ENCODE measurements at places on chromosomes 12 and 14.

DNA sequence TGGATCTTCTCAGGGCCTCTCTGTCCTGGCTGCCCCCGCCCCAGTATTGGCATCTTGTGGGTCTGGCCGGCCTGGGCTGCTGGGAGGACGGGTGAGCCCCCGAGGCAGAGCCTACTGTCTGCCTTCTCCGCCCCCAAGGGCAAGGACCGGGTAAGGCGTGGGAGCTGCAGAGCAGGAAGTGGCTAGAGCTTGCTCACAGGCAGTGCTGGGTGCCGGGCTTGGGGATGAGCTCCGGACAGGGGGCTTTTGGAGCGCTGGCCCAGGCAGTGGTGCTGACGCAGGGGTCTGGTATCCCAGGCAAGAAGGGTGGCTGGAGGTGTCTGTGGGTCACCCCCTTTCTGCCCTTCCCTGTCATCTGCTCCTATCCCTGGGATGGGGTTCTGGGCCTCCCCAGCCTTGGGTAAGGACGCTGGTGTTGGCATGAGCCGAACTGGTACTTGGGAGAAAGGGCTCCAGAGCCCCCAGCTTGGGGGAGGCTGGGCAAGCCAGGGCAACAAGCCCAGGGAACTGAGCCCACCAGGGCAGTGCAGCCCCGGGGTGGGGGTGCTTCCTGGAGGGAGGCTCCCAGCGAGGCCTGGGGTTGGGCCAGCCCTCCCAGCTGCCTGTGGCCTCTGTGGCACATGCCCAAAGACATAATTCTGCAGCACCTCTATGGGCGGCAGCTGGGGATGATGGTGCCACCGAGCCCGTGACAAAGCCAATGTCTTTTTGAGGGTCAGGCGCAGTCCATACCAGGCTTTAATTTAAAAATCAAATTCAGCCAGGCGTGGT is 126.3 kb downstream of the KIF26A start:
- DNase-seq = peak; percentile 24

GRCh38 chr12:27705263-27705662 is 5.4 kb upstream of the MRPS35 start:
- no peak for DNase-seq

- no peak for DNase-seq
Measured at GRCh38 chr12:69431591-69432222, 38.5 kb upstream of the FRS2 start.

- peak; percentile 84 for DNase-seq
Measured at GRCh38 chr12:113136128-113136989, 798 bp upstream of the RASAL1 start.

- DNase-seq = peak; percentile 87
Measured at GRCh38 chr12:124786061-124786964, 77.4 kb downstream of the SCARB1 start.

DNA sequence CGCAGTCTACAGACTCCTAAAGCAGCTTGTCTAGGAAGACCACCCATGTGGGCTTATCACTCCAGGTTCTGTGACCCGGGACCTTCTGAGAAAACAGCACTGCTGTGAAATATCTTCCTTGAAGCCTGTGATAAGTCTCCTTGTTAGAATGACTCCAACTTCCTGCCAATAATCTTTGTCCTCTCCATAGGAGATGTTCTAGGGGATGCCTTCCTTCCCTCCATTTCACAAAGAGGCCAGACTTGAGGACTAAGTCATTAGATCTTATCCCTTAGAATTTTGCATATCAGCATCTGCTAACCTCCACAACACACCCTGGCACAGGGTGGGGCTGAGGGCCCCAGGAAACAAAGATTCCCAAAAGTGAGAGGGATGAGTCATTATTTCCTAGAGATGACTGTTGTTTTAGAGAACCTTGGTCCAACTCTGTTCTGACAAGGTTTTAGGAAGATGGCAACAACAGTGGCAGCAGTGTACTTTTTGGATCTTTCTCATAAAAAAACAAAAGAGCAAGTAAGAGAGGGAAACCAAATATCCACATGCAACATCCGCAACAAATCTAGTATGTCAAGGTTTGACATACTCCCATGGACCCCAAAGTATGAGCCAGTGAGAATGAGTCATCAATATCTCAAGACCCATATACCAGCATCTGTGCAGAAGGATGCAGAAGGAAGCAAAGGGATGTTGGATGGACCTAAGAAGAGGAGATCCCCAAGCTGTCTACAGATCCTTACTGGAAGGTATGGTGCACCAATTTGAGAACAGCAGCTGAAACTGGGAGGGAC is 6.0 kb downstream of the LTB4R start:
- DNase-seq = no peak

DNA sequence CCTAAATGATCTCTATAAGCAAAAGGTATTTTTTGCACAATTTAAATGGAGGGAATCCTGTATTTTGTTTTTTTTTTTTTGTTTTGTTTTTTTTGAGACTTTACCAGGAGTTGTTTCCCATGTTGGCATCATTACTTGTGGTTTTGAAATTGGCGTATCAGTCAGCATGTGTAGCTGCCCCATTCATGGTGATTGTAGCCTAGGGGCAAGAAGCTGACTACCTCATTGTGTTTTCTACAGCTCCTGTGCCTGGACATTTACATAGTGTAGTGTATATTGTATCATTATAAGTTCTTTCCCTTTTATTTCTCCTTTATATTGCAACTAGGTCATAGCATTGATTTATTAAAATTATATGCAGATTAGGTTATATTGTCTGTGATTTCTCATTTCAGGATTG is 24.5 kb downstream of the SAMD4A start:
- DNase-seq = no peak
